Lower lobe of right lung (tissue), 2 donors: ENCODE measurements at places on chromosomes 2 and 18. TPM values are rescaled to one million over a fixed set of nuclear protein-coding genes. Genes with fewer than 3 reads are reported as not detected.

The TNS1 gene
- total RNA-seq = 505 TPM

The SLC9A2 gene
- 0.35 TPM for total RNA-seq

The BMP10 gene
- 0.24 TPM for total RNA-seq

The IL36B gene
- not detected for total RNA-seq

GRCh38 chr2:206736935-206737334, 18.7 kb upstream of the DYTN start:
- no peaks in the 10 kb centered on the region for H3K4me1 ChIP-seq
- H3K4me3 ChIP-seq = no peak overlapping the region
- no peak overlapping the region for H3K27ac ChIP-seq
- no peaks in the 10 kb centered on the region for H3K27me3 ChIP-seq
- H3K36me3 ChIP-seq = no peaks in the 10 kb centered on the region
- DNase-seq = no peak

DNA sequence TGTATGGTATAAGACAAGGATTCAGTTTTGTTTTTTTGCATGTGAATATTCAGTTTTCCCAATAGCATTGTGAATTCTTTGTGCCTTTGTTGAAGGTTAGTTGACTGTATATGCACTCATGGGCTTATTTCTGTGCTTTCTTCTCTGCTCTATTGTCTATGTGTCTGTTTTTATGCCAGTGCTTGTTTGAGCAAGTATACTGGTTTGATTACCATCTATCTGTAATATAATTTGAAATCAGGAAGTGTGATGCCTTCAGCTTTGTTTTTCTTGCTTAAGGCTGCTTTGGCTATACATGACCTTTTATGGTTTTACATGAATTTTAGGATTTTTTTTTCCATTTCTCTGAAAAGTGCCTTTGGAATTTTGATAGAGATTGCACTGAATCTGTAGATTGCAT, 23.5 kb downstream of the COLEC11 start:
- H3K4me1 ChIP-seq = no peaks in the 10 kb centered on the region
- H3K4me3 ChIP-seq = no peak overlapping the region
- DNase-seq = no peak
- no peak overlapping the region for H3K27ac ChIP-seq

GRCh38 chr2:171159372-171160118, 1.1 kb downstream of the TLK1 start:
- peak; percentile 51 for DNase-seq
- H3K27ac ChIP-seq = peak overlapping the region; percentile 89
- peak overlapping the region; percentile 78 for H3K4me3 ChIP-seq
- H3K36me3 ChIP-seq = no peaks in the 10 kb centered on the region

- H3K36me3 ChIP-seq = no peaks in the 10 kb centered on the region
- H3K27me3 ChIP-seq = no peaks in the 10 kb centered on the region
- no peak overlapping the region for H3K27ac ChIP-seq
- no peak for DNase-seq
Observed at GRCh38 chr2:172440795-172441194, 13.4 kb downstream of the ITGA6 start.

DNA sequence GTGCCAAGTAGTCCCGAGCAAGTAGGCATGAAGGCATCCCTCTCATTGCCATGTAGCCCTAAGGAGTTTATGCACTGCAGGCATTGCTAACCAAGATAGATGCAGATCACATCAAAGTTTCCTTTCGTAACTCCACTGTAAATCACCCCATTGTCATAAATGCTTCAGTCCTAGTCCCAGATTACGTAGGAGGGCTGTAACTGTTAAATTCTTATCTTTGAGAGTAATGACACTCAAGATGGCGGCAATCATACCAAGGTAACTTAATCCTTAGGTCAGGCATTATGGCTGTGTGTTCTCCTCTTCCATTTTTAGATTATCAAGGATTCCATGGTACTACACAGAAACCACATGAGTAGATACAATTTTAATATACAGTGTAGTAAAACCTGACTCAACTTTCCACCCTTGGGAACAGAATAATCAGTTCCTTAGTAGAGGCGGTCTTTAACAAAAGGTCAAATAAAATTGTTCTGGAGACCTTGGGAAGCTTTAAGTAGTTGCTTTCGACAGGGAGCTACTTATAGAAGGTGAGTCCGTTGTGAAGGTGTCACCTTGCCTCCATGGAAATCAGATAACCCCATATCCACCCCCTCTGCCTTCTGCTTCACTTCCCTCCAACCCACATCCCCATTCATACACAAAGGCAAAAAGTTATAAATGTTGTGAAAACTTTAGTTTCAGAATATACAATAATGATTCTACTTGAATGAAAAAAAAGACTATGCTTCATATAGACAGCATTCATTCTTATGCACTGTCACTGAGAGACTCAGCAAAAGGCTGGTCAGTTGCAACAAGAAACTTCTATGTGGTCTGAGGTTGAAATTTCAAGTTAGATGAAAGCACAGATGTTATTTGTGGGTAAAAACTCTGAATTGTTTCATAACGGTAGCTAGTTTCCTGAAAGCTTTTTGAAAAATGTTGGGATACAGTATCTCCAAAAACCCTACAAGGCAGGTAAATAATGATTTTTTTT, 64.8 kb upstream of the GALNT5 start:
- H3K4me3 ChIP-seq = no peak overlapping the region
- H3K27me3 ChIP-seq = no peaks in the 10 kb centered on the region
- H3K27ac ChIP-seq = no peak overlapping the region
- H3K36me3 ChIP-seq = no peaks in the 10 kb centered on the region
- no peak for DNase-seq

DNA sequence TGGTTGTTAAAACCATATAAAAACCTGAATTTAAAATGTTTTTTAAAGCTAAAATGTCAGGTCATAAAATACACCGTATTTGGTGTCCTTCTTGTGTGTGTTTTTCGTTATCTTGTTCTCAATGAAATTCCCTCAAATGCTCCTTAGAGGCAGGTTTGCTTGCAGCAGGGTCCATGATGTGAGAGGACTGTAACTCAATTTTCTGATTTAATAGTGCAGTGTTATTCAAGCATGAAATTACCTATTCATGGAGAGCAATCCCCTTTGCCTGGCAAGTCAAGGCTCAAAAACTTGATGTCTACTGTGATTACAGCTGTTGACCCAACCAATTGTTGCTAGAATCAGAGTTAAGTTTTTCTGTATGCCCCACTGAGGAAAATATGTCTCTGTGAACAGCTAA, 318.2 kb downstream of the GALNT13 start:
- H3K4me1 ChIP-seq = no peaks in the 10 kb centered on the region
- H3K36me3 ChIP-seq = no peaks in the 10 kb centered on the region
- no peak overlapping the region for H3K4me3 ChIP-seq
- DNase-seq = no peak
- no peaks in the 10 kb centered on the region for H3K27me3 ChIP-seq

- no peaks in the 10 kb centered on the region for H3K36me3 ChIP-seq
- no peak overlapping the region for H3K27ac ChIP-seq
- no peaks in the 10 kb centered on the region for H3K27me3 ChIP-seq
- no peak for DNase-seq
Observed at GRCh38 chr18:39909706-39910105, 2045.3 kb upstream of the PIK3C3 start.

GRCh38 chr2:100921685-100922161, 80.4 kb upstream of the RPL31 start:
- H3K36me3 ChIP-seq = no peaks in the 10 kb centered on the region
- H3K4me3 ChIP-seq = no peak overlapping the region
- H3K27ac ChIP-seq = no peak overlapping the region
- no peak for DNase-seq
- H3K27me3 ChIP-seq = no peaks in the 10 kb centered on the region

DNA sequence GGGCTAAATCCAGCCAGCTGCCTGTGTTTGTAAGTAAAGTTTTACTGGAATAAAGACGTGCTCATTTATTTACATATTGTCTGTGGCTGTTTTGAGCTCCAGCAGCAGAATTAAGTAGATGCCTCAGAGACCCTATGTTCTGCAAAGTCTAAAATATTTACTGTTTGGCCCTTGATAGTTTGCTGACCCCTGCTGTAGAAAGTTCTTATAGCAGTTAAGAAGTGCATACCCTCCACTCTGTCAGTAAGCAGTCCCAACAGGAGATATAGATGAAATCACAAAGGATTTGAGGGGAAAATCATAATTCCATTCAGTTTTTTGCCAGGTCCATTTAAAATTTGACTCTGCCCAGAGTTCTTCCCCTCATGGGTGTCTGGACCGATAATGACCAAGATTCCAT, 50.1 kb upstream of the ITM2C start:
- no peaks in the 10 kb centered on the region for H3K4me1 ChIP-seq
- no peak overlapping the region for H3K27ac ChIP-seq
- no peaks in the 10 kb centered on the region for H3K27me3 ChIP-seq
- H3K4me3 ChIP-seq = no peak overlapping the region
- peaks cover 95% of the 10 kb centered on the region for H3K36me3 ChIP-seq
- DNase-seq = no peak

GRCh38 chr2:122340246-122340645, 584.8 kb downstream of the TSN start:
- no peaks in the 10 kb centered on the region for H3K36me3 ChIP-seq
- no peak overlapping the region for H3K27ac ChIP-seq
- DNase-seq = no peak
- no peak overlapping the region for H3K4me3 ChIP-seq
- no peaks in the 10 kb centered on the region for H3K27me3 ChIP-seq

DNA sequence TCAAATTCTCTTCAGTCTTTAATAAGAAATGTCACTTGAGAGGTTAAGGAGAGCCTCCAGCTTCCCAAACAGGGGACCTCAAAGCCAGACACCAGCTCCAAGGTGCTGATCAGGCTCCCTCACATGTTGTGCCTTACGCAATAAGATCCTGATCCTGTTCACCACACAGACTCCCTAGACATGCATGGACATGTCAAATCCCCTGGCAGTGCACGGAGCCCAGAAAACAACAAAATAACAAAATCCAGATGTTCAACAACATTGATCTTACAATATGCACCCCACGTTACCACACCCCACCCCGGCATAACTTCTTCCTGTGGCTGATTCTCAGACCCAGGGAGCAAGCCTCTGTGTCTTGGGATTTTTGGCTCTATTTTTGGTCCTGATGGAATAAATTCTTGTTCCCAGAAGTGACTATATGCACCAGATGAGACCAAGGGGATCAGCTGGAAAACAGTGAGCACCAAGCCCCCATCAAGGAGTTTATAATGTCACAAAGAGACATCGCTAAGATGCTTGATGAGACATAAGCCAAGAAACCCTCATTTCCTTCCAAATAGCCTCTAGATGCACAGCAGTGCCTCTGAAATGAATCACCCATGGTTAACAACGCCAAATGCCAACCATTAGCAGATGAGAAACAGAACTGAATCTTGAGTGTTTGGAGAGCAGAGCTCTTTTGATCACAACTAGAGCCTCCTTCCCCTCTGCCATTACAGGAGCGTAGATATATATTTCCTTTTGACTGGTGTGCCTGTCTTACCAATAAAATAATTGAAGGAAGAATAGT, 198.2 kb downstream of the PRKCE start:
- no peaks in the 10 kb centered on the region for H3K27me3 ChIP-seq
- H3K36me3 ChIP-seq = no peaks in the 10 kb centered on the region
- DNase-seq = no peak
- H3K4me1 ChIP-seq = peaks cover 9% of the 10 kb centered on the region
- H3K27ac ChIP-seq = no peak overlapping the region

DNA sequence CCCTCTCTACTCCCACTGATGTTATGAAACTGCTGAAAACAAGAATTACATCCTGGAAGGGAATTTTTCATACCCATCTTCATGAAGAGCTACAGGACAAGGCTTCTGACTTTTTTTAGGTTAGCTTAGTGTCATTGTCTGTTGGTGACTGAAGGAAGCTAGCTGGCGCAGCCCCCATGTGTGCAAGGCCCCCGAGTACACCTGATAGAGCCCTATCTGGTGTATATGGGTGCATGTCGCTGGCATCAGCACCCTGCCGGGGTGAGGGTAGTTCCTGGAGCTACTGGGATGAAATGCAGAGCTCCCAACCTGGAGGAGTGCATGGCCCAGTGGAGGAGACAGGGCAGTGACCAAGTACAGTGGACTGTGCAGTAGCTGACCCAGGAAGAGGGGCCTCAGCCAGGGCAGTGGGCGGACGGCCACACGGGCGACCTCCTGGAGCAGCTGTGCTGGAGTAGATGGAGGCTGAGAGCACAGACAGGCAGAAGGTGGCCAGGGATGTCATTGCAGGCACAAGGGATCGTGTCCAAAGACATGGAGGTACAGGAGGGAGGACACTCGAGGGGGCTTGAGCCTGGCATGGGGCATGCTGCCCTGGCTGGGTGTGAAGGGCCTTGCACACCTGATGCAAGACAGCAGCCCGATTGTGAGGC, 12.1 kb downstream of the IMPA2 start:
- H3K27ac ChIP-seq = no peak overlapping the region
- peak; percentile 44 for DNase-seq
- H3K4me1 ChIP-seq = peaks cover 38% of the 10 kb centered on the region
- no peak overlapping the region for H3K4me3 ChIP-seq
- H3K36me3 ChIP-seq = no peaks in the 10 kb centered on the region

GRCh38 chr2:38617301-38617700, 14.6 kb upstream of the HNRNPLL start:
- peaks cover 22% of the 10 kb centered on the region for H3K4me1 ChIP-seq
- no peak overlapping the region for H3K4me3 ChIP-seq
- no peak overlapping the region for H3K27ac ChIP-seq
- no peaks in the 10 kb centered on the region for H3K36me3 ChIP-seq

GRCh38 chr2:69571189-69571588, 72.3 kb downstream of the AAK1 start:
- H3K27ac ChIP-seq = no peak overlapping the region
- peaks cover 42% of the 10 kb centered on the region for H3K4me1 ChIP-seq
- H3K36me3 ChIP-seq = no peaks in the 10 kb centered on the region
- no peak for DNase-seq
- no peaks in the 10 kb centered on the region for H3K27me3 ChIP-seq

- no peaks in the 10 kb centered on the region for H3K4me1 ChIP-seq
- H3K27ac ChIP-seq = no peak overlapping the region
- no peaks in the 10 kb centered on the region for H3K36me3 ChIP-seq
- DNase-seq = no peak
- no peaks in the 10 kb centered on the region for H3K27me3 ChIP-seq
Observed at GRCh38 chr18:13397504-13398163, 179.1 kb downstream of the LDLRAD4 start.

GRCh38 chr18:13465476-13465875, 246.9 kb downstream of the LDLRAD4 start:
- H3K36me3 ChIP-seq = no peaks in the 10 kb centered on the region
- no peak for DNase-seq
- H3K4me3 ChIP-seq = peak overlapping the region; percentile 34
- no peaks in the 10 kb centered on the region for H3K27me3 ChIP-seq

DNA sequence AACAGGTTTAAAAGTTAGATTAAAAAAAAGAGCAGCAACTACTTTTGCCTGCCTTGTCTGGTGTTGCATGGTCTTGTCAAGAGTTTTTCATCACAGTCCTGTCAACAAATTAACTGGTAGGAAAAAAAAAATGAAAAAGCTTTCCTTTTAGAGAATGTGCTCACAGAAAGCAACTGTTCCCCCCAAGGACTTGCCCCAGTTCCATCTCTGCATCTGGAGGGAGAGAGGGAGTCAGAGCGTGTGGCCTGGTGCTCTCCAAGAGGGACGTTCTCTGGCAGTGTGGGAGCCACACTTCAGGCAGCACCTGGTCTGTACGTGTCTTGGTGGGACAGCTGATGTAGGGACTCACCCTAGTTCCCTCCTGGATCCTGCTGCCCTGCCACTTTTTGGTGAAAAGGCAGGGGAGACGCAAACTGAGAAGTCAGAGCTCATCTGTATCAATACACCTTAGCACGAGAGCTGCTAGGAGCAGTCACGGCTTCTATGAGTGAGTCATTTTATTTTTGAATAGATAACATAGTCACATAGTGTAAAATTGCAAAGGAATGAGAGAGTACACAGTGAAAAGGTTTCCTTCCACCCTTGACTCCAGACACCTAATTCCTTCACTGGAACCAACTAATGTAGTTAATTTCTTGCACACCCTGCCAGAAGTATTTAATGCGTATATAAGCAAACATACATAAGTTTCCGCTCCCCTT, 172.5 kb upstream of the MGAT5 start:
- no peak overlapping the region for H3K4me3 ChIP-seq
- no peak overlapping the region for H3K27ac ChIP-seq
- DNase-seq = no peak
- H3K4me1 ChIP-seq = peaks cover 11% of the 10 kb centered on the region
- no peaks in the 10 kb centered on the region for H3K27me3 ChIP-seq
